ENCODE measurements at places on chromosomes 5 and 9.

- DNase-seq = no peak
These were observed 494 bp downstream of the ASTN2 start for GRCh38 chr9:117414220-117414905.

GRCh38 chr5:14560091-14560595, 21.4 kb upstream of the OTULINL start:
- no peak for DNase-seq

- no peak for DNase-seq
These were observed 30.9 kb downstream of the CDO1 start for GRCh38 chr5:115785381-115786065.

GRCh38 chr5:142421228-142421617, 96.4 kb upstream of the SPRY4 start:
- no peak for DNase-seq

GRCh38 chr5:7394889-7395431, 978 bp upstream of the ADCY2 start:
- no peak for DNase-seq

DNA sequence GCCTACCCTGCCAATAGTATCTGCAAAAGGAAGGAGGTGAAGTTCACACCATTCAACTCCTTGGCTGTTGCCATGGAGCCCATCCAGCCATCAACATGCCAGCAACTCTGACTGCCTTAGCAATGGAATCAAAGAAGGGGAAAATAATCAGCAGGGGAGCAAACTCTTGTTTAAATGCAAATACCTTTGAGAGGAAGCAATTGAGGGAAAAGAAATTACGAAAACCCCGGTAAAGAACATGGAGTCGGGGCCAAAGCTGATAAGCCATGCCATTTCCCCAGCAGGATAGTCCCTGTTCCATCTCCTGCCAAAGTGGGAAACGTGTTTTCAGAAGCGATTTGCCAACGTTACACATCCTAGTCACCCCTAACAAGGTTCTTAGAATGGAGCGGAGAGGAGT, 69.0 kb downstream of the MFAP3 start:
- DNase-seq = no peak
